Immature natural killer cell (primary cell): ENCODE measurements at places on chromosomes 2 and 18.

GRCh38 chr2:175251425-175252041, 70.0 kb upstream of the ATP5MC3 start:
- no peak for DNase-seq

DNA sequence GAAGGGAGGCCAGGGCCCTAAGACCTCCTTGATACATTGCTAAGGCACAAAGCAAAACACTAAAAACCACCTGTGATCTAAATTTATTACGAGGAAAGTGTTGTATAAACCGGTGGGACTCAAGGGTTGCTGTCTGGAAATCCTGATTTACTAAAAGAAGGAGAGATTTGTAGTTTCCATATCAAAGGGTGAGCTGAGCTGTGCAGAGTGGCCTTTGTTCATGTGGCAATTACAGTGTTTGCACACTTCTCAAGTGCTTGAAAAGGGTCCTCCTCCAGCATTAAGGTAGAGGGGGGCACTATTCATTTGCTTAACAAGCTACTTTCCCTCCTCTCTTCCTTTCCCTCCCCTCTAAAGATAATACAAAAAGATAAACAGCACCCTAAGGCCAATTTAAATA, 30.5 kb upstream of the ITGA4 start:
- no peak for DNase-seq

DNA sequence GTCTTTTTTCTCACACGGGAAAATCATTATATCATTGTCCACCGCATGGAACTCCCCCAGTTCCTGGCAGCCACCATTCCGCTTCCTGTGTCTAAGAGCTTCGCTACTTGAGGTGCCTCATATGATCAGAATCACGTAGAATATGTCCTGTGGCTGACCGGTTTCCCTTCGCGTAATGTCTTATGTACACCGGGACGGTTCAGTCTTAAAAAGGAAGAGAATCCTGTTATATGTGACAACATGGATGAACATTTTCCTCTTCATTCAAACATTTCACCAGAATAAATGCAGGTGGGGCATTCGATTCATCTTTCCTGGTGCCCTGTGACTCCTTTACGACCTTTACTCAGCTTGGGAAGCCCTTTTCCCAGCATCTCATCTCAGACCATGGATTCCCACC, 131.7 kb upstream of the TWIST2 start:
- no peak for DNase-seq

DNA sequence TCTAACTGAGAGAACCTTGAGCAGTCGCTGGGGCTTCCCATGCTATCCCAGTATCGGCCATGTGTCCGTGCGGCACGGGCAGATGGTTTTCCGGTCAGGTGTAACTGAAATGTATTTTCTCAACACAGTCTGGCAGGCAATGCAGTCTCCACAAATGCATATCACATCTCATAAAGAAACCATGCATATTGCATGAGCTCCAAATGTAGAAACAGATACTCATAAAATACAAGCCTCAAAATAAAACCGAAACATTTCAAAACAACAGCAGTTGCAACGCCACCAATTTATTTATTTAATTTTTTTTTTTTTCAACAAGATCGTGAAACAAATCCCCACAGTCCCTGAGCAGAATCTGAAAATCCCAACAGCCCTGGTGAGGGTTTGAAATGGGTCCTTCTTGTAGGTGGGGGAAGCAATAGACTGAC, 299.4 kb downstream of the LPIN1 start:
- DNase-seq: no peak

DNA sequence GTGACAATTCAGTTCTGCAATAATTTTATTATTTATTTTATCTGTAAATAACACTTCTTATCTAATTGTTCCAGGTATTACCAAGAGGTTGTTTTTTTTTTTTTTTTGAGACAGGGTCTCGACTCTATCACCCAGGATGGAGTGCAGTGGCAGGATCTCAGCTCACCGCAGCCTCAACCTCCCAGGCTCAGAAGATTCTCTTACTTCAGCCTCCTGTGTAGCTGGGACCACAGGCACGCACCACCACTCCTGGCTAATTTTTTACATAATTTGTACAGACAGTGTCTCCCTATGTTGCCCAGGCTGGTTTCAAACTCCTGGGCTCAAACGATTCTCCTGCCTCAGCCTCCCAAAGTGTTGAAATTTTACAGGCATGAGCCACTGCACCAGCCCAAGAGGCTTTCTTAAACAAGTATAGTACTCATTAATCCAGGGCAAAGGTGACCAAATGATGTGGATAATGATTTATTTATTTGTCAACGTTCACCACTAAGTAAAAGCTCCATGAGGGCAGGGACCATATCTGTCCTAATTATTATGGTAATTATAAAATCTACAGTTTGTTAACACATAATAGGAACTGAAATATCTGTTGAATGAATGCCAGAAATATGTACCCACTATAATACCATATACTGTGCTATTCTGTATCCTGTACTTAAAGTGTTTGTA, 12.0 kb downstream of the STK17B start:
- peak; percentile 28 for DNase-seq

- DNase-seq: no peak
These were observed 15.5 kb downstream of the RPIA start for GRCh38 chr2:88707003-88707402.
